ENCODE measurements at places on chromosomes 4 and X. TPM values are rescaled to one million over a fixed set of nuclear protein-coding genes. Genes with fewer than 3 reads are reported as not detected.

HPGDS gene
- 6.1 TPM for polyA plus RNA-seq

MND1 gene
- not detected for polyA plus RNA-seq

TSPAN7 gene
- 54.8 TPM for polyA plus RNA-seq

TBX22 gene
- not detected for polyA plus RNA-seq

ARHGAP4 gene
- polyA plus RNA-seq, result 43.6 TPM

TRAM1L1 gene
- 0.91 TPM for polyA plus RNA-seq

CFP gene
- 7.3 TPM for polyA plus RNA-seq

LIMCH1 gene
- 62.0 TPM for polyA plus RNA-seq

BST1 gene
- 15.6 TPM for polyA plus RNA-seq

MAP3K15 gene
- 0.90 TPM for polyA plus RNA-seq

SPACA5 gene
- polyA plus RNA-seq, result not detected

H2BW2 gene
- not detected for polyA plus RNA-seq

FMR1NB gene
- not detected for polyA plus RNA-seq

SYP gene
- polyA plus RNA-seq, result 1.4 TPM

CCDC160 gene
- polyA plus RNA-seq, result 0.21 TPM

WDR17 gene
- 0.59 TPM for polyA plus RNA-seq

NAA11 gene
- polyA plus RNA-seq, result not detected

UGT2B17 gene
- not detected for polyA plus RNA-seq

CDX4 gene
- polyA plus RNA-seq, result not detected

TRIM60 gene
- not detected for polyA plus RNA-seq

SYN1 gene
- 1.4 TPM for polyA plus RNA-seq

CYTL1 gene
- polyA plus RNA-seq, result 0.91 TPM

MAGEA1 gene
- polyA plus RNA-seq, result not detected

GABRE gene
- polyA plus RNA-seq, result 7.1 TPM

PLP1 gene
- 2.5 TPM for polyA plus RNA-seq

FGF5 gene
- not detected for polyA plus RNA-seq

ODAM gene
- 0.08 TPM for polyA plus RNA-seq

ABLIM2 gene
- 12.3 TPM for polyA plus RNA-seq

SLC4A4 gene
- 3.1 TPM for polyA plus RNA-seq

ARR3 gene
- not detected for polyA plus RNA-seq

ARHGEF38 gene
- 0.06 TPM for polyA plus RNA-seq

GRK4 gene
- 5.4 TPM for polyA plus RNA-seq

Data from adipose tissue (tissue), 3 donors.